ENCODE measurements at places on chromosomes 7 and 10. TPM values are rescaled to one million over a fixed set of nuclear protein-coding genes. Genes with fewer than 3 reads are reported as not detected.

DNA sequence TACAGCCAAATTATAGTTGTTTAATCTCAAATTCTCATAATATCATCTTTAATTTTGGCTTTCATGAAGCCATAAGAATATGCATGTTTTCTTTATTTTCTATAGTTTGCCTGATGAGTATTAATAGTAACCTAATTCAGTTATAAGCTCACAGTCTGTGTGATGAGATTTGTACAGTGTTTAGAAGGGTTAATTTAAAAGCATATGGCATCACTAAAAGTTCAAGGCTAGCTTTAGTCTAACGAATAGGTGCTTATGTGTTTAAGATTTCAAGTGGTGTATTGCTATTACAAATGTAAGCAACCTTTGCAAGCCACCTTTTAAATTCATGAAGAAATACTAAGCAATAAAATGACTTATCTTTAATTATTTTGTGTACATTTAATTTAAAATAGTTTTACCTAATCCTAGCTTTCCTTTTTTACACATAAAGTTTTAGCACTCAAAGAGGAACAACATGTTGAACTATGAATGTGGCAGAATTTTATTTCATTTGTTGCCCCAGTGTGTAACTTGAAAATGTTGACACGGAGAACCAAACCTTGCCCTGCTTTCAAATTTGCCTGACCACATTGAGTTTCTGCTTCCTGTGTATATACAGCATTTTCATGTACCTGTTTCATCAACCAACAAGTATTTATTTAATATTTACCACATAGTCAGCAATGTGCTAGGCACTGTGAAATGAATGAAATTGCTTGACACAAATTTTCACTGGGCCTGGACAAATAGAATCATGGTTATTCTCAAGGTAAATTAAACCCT, 41.5 kb downstream of the TET1 start:
- H3K36me3 ChIP-seq: peaks cover 20% of the 10 kb centered on the region
- no peaks in the 10 kb centered on the region for H3K27me3 ChIP-seq
- H3K4me3 ChIP-seq: peak overlapping the region; percentile 80
- DNase-seq: no peak

Gene HOXA9
- total RNA-seq: not detected

Gene TUBB8
- not detected for total RNA-seq

- H3K27ac ChIP-seq: no peak overlapping the region
- peaks cover 6% of the 10 kb centered on the region for H3K36me3 ChIP-seq
- no peaks in the 10 kb centered on the region for H3K27me3 ChIP-seq
- no peak overlapping the region for H3K4me3 ChIP-seq
- DNase-seq: no peak
- peaks cover 22% of the 10 kb centered on the region for H3K4me1 ChIP-seq
These were observed 33.9 kb downstream of the FAM107B start for GRCh38 chr10:14740684-14741247.

- H3K4me3 ChIP-seq: no peak overlapping the region
- no peak overlapping the region for H3K27ac ChIP-seq
- no peaks in the 10 kb centered on the region for H3K36me3 ChIP-seq
- H3K27me3 ChIP-seq: no peaks in the 10 kb centered on the region
These were observed 293.9 kb downstream of the TNS3 start for GRCh38 chr7:47288060-47288459.

GRCh38 chr7:44944821-44945220, 34.0 kb downstream of the MYO1G start:
- H3K4me1 ChIP-seq: no peaks in the 10 kb centered on the region
- no peaks in the 10 kb centered on the region for H3K36me3 ChIP-seq
- DNase-seq: no peak
- H3K27me3 ChIP-seq: peaks cover 25% of the 10 kb centered on the region
- H3K4me3 ChIP-seq: no peak overlapping the region

Gene ANKRD2
- total RNA-seq: not detected

Gene GNAT3
- not detected for total RNA-seq

- peaks cover 32% of the 10 kb centered on the region for H3K27me3 ChIP-seq
- H3K4me3 ChIP-seq: peak overlapping the region; percentile 44
- H3K27ac ChIP-seq: no peak overlapping the region
- H3K4me1 ChIP-seq: peaks cover 4% of the 10 kb centered on the region
- H3K36me3 ChIP-seq: no peaks in the 10 kb centered on the region
These were observed 657 bp downstream of the ECHDC3 start for GRCh38 chr10:11742779-11743298.

Gene RNF32
- 1.4 TPM for total RNA-seq

Gene LRIT1
- not detected for total RNA-seq

Gene GIMAP7
- total RNA-seq: 134 TPM

- H3K27me3 ChIP-seq: no peaks in the 10 kb centered on the region
- H3K4me1 ChIP-seq: no peaks in the 10 kb centered on the region
- no peak for DNase-seq
These were observed 188.5 kb upstream of the BMPER start for GRCh38 chr7:33716581-33717477.

DNA sequence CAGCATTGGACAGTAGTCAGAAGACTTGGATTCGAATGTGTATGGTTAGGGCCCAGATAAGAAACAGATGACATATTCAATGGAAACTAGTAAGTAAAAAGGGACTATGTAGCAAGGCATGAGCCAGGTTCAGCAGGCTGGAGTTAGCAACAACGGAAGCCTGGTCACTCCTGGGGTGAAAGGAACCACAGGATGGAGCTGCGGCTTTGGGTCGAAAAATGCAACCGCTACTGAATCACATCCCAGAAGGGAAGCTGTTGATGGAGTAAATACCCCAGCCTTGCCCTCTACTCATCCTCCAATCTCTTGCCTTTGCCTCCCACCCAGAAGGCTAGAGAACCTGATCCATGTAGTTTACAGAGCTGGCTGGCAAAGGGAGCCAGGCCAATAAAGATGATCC, 37.5 kb upstream of the EGR2 start:
- no peaks in the 10 kb centered on the region for H3K36me3 ChIP-seq
- H3K27me3 ChIP-seq: peaks cover 5% of the 10 kb centered on the region
- peaks cover 63% of the 10 kb centered on the region for H3K4me1 ChIP-seq
- peak overlapping the region; percentile 22 for H3K4me3 ChIP-seq

GRCh38 chr7:1454542-1454941, 4.7 kb downstream of the MICALL2 start:
- H3K36me3 ChIP-seq: no peaks in the 10 kb centered on the region
- H3K4me1 ChIP-seq: peaks cover 3% of the 10 kb centered on the region
- H3K27me3 ChIP-seq: peaks cover 6% of the 10 kb centered on the region

- H3K4me3 ChIP-seq: no peak overlapping the region
- no peaks in the 10 kb centered on the region for H3K4me1 ChIP-seq
- no peak for DNase-seq
- H3K27me3 ChIP-seq: no peaks in the 10 kb centered on the region
- no peaks in the 10 kb centered on the region for H3K36me3 ChIP-seq
These were observed 767.7 kb downstream of the TYW1 start for GRCh38 chr7:67764289-67764688.

DNA sequence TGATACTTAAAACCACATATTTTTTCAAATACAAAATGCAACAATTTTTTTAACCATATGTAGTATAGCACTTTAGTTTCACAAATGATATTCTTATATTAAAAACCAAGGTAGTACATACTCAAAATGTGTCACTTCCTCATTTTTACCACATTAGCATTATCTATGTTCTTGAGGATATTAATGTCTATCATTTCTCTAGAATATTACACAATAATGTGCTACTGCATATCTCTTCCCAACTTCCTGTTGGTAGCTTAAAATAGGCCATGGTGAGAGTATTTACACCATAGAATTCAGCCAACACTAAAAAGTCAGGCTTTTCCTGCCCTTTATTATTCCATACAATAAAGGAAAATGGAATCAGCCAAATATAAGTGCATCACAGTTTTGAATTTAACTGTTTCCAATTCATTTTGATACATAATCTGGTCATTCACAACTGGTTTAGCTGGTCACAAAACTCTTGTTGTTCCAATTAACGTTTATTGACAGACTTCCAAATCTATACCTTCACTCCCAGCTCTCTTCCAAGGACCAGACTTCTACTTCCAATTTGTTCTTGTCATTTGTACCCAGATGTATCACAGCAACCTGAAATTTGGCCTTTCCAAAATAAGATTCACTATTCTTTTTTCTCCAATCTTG, 20.0 kb upstream of the LRRC17 start:
- no peak for DNase-seq
- H3K27ac ChIP-seq: no peak overlapping the region
- no peak overlapping the region for H3K4me3 ChIP-seq

- H3K36me3 ChIP-seq: peaks cover 11% of the 10 kb centered on the region
- H3K27ac ChIP-seq: no peak overlapping the region
- no peak overlapping the region for H3K4me3 ChIP-seq
- no peaks in the 10 kb centered on the region for H3K27me3 ChIP-seq
These were observed 37.2 kb downstream of the CUBN start for GRCh38 chr10:17092216-17092944.

Gene ASB10
- not detected for total RNA-seq

- no peaks in the 10 kb centered on the region for H3K4me1 ChIP-seq
- H3K27ac ChIP-seq: no peak overlapping the region
- H3K36me3 ChIP-seq: no peaks in the 10 kb centered on the region
- no peaks in the 10 kb centered on the region for H3K27me3 ChIP-seq
These were observed 27.3 kb upstream of the CADPS2 start for GRCh38 chr7:122913608-122914007.

- H3K27me3 ChIP-seq: no peaks in the 10 kb centered on the region
- peaks cover 36% of the 10 kb centered on the region for H3K4me1 ChIP-seq
- no peak overlapping the region for H3K4me3 ChIP-seq
- H3K36me3 ChIP-seq: no peaks in the 10 kb centered on the region
- DNase-seq: no peak
These were observed 24.3 kb upstream of the ITGB1 start for GRCh38 chr10:32982293-32982709.

GRCh38 chr7:37193087-37193774, 255.4 kb downstream of the ELMO1 start:
- no peak overlapping the region for H3K4me3 ChIP-seq
- DNase-seq: no peak
- H3K27ac ChIP-seq: no peak overlapping the region
- peaks cover 9% of the 10 kb centered on the region for H3K4me1 ChIP-seq
- H3K27me3 ChIP-seq: no peaks in the 10 kb centered on the region
- peaks cover 7% of the 10 kb centered on the region for H3K36me3 ChIP-seq

Gene PIK3AP1
- total RNA-seq: 6.8 TPM

DNA sequence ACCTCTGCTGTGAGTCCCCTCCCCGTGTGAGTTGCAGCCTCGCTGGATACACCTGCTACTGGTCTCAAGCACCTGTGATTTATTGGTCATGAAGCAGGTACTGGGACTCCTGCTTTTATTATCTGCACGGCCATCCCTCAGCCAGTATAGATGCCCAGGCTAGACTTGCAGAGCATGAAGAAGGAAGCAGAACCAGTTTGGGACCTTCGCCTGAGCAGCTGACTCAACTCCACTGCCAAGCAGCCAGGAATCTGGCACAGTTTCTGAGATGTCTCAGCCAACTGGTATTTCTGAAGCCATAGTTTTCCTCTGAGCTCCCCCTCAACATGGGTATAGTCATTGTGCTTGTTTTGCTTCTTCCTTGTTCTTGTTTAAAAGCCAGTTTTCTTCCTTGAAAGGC, 28.0 kb upstream of the SLC39A12 start:
- H3K27me3 ChIP-seq: no peaks in the 10 kb centered on the region
- no peaks in the 10 kb centered on the region for H3K36me3 ChIP-seq
- no peak overlapping the region for H3K4me3 ChIP-seq
- no peak overlapping the region for H3K27ac ChIP-seq
- no peak for DNase-seq

DNA sequence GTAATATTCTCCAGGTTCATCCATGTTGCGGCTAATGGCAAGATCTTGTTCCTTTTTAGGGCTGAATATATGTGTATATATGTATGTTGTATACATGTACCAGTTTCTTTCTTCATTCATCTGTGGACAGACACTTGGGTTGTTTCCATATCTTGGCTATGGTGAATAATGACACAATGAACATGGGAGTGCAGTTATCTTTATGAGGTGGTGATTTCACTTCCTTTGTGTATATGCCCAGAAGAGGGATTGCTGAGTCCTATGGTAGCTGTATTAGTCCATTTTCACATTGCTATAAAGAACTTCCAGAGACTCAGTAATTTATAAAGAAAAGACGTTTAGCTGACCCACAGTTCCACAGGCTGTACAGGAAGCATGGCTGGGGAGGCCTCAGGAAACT, 17.1 kb upstream of the TSPAN15 start:
- peaks cover 25% of the 10 kb centered on the region for H3K27me3 ChIP-seq
- H3K4me3 ChIP-seq: no peak overlapping the region
- no peak overlapping the region for H3K27ac ChIP-seq
- no peaks in the 10 kb centered on the region for H3K36me3 ChIP-seq

Gene HOGA1
- total RNA-seq: not detected

- no peak overlapping the region for H3K4me3 ChIP-seq
- no peak overlapping the region for H3K27ac ChIP-seq
- H3K4me1 ChIP-seq: no peaks in the 10 kb centered on the region
- DNase-seq: no peak
- H3K36me3 ChIP-seq: no peaks in the 10 kb centered on the region
- no peaks in the 10 kb centered on the region for H3K27me3 ChIP-seq
These were observed 42.2 kb upstream of the OTUD1 start for GRCh38 chr10:23396695-23397094.

DNA sequence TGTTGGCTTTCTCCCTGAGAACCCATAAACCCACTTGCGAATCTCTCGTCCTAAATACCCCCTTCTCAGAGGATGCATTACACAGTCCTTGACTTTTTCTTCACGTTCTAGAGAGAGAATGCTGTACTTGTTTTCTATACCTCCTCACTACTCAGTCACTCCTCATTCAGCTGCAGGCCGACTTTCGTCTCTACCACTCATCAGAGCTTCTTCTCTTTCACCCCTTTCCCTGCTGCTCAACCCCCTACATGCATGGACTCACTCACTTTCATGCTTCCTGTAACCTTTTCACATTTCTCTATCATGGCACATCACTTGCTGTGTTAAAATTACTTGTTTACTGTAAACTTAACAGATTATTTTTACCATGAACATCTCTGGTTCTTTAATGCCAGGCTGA, 19.8 kb downstream of the MDFIC start:
- peaks cover 68% of the 10 kb centered on the region for H3K36me3 ChIP-seq
- peaks cover 20% of the 10 kb centered on the region for H3K4me1 ChIP-seq

- H3K4me3 ChIP-seq: no peak overlapping the region
- no peaks in the 10 kb centered on the region for H3K36me3 ChIP-seq
- DNase-seq: no peak
- no peak overlapping the region for H3K27ac ChIP-seq
These were observed 39.9 kb upstream of the EMX2 start for GRCh38 chr10:117502421-117503243.

DNA sequence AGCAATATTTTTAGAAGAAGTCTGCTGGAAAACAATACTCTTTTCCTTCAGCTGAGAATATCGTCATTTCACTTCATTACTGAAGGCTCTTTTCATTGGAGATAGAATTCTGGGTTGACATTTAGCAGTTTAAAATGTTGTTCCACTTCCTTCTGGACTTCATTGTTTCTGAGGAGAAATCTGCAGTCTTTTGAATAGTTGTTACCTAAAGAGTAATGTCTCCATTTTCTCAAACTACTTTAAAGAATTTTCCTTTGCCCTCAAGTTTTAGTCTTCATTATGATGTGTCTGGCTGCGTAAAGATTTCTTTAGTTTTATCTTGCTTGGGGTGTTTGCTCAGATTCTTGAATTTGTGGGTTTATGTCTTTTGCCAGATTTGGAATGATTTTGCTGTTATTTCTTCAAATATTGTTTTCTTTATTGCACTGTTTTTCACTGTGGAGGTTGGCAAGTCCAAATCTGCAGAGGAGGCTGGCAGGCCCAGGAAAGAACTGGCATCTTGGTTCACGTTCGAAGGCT, 136.3 kb downstream of the DNAJB6 start:
- H3K27me3 ChIP-seq: no peaks in the 10 kb centered on the region
- DNase-seq: no peak
- H3K27ac ChIP-seq: peak overlapping the region; percentile 97
- peaks cover 42% of the 10 kb centered on the region for H3K36me3 ChIP-seq
- peak overlapping the region; percentile 28 for H3K4me3 ChIP-seq

GRCh38 chr10:132449811-132450181, 52.8 kb downstream of the PWWP2B start:
- no peaks in the 10 kb centered on the region for H3K36me3 ChIP-seq
- no peak overlapping the region for H3K4me3 ChIP-seq
- DNase-seq: no peak
- H3K4me1 ChIP-seq: peaks cover 50% of the 10 kb centered on the region
